NCI-H1105 treated with DMSO at 0.1 percent for 48 hours (cell line): ENCODE measurements at places on chromosomes 1 and 21.

DNA sequence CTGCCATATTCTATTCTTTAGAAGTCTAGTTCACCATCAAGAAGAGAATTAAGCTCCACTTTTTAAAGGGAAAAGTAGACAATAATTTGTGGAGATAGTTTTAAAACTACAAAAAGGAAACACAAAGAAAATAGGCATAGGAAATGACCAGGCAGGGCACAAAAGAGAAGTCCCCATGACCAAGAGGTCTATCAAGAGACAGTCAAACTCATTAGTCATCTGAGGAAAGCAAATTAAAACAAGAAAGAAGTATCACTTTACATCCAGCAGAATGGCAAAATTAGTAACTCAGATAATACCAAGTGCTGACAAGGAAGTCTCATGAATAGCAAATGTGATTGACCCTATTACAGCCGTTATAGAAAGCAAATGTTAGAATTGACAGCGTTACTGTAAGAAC is 243.7 kb upstream of the SNX7 start:
- DNase-seq: no peak

GRCh38 chr1:178716111-178716510 is 8.9 kb upstream of the RALGPS2 start:
- no peak for DNase-seq

GRCh38 chr1:15173863-15174614 is 20.5 kb downstream of the TMEM51 start:
- DNase-seq: no peak

GRCh38 chr1:81490614-81491013 is 310.1 kb upstream of the ADGRL2 start:
- no peak for DNase-seq

GRCh38 chr1:233004451-233004850 is 54.0 kb downstream of the NTPCR start:
- no peak for DNase-seq

DNA sequence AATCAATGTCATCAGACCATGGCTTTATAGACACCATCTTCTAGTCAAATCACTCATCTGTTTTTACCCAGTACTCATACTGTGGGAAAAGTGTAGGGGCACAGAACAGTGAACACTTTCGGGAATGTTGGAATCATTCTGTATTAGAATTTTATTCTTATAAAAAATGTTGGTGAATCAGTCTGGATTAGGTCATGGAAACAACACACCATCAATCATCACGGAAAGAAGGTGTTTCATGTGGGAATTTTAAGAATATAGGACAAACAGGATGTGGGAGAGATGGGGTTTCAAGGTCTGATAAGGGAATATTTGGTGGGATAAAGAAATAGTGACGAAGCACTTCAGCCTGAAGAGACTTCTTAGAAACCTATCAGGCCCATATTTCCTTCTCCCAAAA is 17.3 kb downstream of the GBP1 start:
- no peak for DNase-seq

GRCh38 chr1:46535063-46535462 is 16.4 kb downstream of the KNCN start:
- DNase-seq: peak; percentile 16

GRCh38 chr1:44485229-44485933 is 80.3 kb downstream of the RNF220 start:
- DNase-seq: no peak

DNA sequence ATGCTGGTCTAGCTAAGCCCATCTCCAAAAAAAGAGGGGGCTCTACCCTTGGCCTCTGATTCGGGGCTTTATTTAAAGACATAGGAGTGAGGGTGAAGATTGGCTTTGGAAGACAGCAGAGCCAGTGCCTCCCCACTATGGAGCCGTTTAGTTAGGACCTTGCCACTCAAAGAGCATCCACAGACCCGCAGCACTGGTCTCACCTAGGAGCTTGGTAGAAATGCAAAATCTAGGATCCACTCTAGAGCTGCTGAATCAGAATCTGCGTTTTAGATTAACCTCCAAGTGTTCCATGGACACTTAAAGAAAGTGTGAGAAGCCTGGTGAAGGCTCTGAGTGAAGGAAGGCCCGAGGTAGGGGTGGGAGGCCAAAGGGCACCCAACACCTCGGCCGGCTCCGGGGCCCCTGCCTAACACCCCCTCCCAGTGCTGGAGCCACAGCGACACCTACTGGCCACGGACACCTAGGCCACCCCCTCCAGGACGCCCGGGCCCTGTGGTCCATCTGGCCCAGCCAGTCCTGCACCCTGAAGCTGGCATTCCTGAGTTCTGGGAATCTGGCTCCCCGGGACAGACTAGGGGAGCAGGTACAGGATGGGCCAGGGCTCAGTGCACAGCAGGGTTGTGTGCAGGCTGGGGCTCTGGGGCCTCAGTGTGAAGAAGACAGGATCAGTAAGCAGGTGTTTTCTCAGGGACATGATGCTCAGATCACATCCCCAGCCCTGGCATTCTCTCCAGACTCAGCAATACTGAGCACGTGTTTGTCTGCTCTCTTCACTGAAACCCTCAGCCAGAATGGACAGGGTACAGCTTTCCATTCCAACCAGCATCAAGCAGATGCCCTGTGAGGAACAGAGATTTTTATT is 79.2 kb downstream of the TMEM53 start:
- peak; percentile 41 for DNase-seq

- peak; percentile 39 for DNase-seq
These were observed 34.4 kb upstream of the OLIG2 start for GRCh38 chr21:32991361-32991760.

DNA sequence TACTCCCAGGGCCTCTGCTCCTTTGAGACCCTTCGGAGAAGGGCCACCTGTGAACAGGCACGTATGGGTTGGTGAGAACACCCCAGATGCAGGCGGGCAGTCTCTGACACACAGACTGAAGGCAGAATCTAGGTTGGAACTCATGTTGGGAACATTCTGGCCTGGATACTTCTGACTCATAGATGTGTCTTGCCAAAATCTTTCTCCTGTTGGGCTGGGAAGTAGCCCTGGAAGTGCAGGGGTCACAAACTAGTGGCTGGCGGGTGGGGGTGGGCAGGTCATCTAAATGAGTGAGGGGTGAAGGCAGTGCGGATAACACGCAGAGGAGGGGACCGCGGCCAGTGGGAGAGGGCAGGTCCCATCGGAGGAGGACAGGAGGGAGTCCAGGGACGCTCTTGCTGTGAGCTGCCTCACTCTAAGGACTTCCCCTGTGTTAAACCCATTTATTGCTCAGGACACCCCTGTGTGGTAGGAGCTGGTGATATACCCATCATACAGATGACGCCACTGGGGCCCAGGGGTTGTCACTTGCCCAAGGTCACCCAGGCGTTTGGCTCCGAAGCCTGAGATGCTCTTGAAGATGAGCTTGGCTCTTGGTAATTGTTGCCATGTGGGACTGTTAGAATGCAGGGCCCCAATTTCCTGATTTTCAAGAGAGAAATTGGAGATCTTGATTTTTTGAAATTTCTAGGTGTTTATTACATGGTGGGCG is 181.0 kb downstream of the PTPRU start:
- DNase-seq: no peak

GRCh38 chr1:66426239-66426853 is 107.6 kb upstream of the SGIP1 start:
- no peak for DNase-seq

- no peak for DNase-seq
These were observed 107.5 kb downstream of the HIVEP3 start for GRCh38 chr1:41811051-41811795.

DNA sequence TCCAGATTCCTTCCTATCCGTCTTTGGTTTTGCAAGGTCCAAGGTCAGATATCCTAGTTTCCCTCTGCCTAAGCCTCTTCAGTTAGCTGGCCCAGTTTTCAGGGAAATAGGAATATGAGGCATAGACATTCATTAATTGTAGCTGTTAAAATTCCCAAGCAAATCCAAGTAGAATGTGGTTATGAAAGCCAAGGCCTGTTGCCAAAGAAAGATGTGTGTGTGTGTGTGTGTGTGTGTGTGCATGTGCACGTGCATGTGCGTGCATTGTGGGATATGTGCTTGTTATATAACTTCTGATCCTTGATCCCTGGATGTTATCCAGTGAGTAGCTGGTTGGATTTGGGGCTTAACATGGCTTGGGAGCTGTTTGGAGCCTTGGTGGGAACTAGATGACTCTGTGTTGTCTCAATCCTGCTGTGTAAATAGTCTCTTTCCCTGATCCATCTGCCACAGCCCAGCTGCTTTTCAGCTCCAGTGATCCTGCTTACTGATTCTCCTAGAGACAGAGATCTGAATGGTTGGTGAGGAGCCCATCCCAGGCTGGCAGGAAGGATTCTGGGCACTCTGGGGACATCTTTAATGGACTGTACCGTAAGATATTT is 70.6 kb upstream of the GCLM start:
- no peak for DNase-seq

- no peak for DNase-seq
These were observed 272.2 kb downstream of the TNR start for GRCh38 chr1:175471039-175471800.

DNA sequence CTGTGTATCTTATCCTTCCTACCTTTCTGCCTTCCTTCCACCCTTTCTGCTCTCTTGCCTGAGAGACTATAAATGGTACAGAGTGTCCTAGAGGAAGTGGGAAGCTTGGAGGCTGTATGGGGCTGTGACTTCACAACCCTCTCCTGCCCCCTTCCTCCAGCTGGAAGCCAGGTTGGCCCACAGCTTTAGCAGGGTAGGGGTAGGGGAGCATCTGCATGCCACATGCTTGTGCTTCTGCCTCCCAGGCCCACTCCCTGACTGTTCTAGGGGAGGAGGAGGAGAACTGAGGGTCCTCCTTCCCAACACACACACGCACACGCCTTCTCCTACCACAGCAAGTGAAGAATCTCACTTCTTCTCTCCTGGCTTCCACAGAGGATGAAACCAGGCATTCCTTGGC is 3.9 kb upstream of the SLC27A3 start:
- no peak for DNase-seq

GRCh38 chr1:209661071-209661470 is 8.8 kb upstream of the LAMB3 start:
- no peak for DNase-seq

DNA sequence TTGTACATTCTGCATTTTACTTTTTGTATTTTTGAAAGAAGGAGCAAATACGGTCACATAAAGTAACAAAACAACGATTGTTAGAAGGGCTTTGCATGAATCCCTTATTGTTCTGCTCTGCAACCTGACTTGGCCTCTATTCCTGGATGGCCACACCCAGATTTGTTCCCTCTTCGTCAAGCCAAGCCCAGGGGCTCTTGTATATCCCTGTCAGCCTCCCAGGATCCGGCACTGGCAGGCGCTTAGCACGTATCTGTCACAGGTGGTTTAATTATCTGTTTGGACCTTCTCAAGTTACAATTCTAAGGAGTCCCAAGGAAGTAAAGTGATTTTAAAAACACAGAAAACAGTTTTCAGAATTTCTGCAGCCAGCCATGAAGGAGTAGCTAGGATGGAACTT is 28.0 kb downstream of the CRYAA start:
- peak; percentile 13 for DNase-seq

GRCh38 chr21:31688603-31689368 is 29.3 kb downstream of the SOD1 start:
- no peak for DNase-seq

DNA sequence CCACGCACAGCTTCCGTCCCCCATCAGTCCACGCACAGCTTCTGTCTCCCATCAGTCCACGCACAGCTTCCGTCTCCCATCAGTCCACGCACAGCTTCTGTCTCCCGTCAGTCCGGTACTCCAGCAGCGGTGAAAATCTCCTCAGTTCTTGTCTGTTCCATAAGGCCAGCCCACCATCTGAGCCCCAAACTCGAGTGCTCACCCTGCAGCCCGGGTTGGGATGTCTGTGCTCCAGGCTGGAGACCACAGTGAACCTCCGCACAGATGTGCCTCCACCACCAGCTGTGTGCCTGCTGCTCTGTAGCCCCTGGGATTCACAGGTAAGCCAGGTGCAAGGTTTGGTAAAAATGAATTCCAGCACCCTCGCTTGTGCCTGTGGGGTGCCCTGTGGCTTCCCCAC is 258.6 kb downstream of the NPHP4 start:
- no peak for DNase-seq

DNA sequence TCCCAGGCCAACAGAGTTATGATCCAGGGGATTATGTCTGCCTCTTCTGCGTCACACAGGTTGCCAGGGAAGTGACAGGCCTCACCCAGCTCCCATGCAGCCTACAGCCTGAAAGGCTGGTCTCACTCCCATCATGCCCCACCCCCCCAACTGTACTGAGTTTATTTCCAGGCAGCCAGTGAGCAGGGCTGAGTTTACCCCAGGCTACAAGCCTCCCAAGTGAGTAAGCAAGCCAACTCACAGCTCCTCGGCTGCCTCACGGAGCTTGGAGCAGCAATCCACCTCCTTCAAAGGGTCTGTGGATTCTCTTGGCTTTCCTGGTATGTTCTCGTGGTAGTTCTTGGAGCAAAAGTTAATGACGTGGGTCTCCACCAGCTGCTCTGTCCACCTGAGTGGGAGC is 1147.6 kb upstream of the ADGRL4 start:
- DNase-seq: no peak

DNA sequence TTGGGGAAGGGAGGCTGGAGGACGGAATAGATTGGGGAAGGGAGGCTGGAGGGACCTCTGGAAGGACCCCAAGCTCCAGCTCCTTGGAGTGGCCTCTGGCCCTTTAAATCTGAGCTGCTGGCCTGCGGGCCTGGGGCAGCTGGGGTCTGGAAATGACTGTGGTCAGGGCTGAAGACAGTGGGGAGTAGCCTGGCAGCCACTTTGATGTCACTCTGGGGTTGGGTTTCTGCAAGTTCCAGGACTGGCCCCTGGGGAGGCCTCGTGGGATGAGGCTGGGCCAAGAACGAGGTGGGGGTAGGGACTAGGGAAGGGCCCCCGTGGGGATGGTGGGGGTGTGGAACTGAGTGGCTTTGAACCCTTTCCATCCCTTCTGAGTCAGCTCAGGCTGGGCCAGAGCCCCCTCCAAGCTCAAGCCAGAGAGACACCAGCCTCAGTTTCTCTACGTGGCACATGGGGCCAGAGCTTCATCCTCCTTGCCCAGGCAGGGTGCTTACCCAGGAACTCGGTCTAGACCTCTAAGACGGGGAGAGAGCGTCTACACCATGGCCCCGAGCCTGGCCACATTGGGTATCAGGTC is 59.7 kb downstream of the ALPL start:
- DNase-seq: no peak

DNA sequence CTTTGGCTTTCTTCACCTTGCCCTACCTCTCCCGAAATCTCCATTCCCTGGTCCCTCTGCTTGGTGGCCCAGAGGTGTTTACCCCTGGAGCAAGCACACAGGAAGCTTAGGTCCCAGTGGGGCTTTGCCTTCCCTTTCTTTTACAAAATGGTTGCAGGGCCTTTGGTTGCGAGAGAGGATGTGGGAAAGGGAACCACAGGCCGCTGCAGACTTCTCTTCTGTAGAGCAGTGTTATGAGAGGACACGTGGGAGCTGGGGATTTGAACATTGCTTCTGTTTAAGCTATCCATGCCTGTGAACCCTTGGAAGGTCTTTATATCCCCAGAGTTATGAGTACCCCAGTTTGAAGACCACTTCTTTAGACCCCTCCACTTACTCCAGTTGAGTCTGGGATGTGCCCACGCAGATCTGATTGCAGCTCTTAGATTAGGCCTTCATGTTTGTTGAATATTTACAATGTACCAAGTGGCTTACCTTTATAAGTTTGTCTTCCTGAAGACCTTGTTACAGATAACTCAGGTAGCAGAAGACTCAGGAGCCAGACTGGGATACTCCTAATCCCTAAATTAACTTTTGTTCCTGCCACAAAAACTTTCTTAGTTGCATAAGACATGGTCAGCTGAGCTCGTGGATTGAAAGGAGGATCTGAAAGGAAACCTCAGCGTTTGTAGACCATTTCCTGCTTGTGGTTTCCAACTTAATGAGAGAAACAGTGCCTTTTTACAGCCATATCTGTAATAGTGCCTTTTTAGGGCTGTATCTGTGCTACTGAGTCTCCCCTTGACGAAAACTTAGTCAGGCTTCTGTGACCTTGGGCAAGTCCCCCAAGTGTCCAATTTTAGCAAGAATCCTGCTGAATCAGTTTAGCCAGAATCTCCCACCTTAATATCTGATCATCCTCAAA is 21.9 kb upstream of the IVNS1ABP start:
- DNase-seq: no peak
